Stimulated activated CD4-positive, alpha-beta T cell treated with anti-CD3 and anti-CD28 coated beads, Interleukin-1b, Interleukin-23, amount 100 ng/mL, for 1 hour (primary cell): ENCODE measurements at places on chromosomes 4 and X.

DNA sequence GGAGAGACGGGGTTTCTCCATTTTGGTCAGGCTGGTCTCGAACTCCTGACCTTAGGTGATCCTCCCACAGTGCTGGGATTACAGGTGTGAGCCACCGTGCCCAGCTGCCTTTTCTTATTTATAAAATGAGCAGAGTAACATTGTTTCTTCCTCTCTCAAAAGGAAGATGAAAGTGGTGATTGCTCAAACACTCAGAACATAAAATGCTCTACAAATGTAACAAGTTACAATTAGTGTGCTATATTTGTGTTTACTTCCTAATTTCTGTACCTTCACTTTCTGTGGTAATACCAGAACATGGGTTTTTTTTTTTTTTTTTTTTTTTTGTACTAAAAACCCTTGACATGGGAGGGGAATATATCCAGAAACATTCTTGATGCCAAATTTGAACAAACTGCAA is 197.9 kb downstream of the MGST2 start:
- DNase-seq, result no peak

- no peak for DNase-seq
These were observed 18.5 kb downstream of the ACSL1 start for GRCh38 chr4:184807256-184807655.

DNA sequence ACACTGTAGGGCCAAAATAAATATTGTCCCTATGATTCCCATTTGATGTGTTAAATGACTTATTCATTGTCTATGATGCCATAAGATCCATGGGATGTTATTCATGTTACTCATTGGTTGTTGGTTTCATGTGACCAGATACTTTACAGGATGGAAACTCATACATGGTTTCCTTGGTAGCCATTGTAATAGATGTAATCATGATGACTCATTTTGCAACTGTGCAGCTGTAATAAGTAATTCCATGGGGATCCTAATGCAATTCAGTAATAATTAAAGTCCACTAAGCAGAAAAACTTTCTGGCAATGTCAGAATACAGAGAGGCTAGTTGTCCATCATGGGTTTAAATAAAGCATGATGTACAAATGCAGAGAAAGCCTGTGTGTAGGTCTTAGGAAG is 389.7 kb upstream of the NR3C2 start:
- DNase-seq, result no peak

- DNase-seq, result no peak
These were observed 146.8 kb downstream of the PPP3CA start for GRCh38 chr4:101200561-101200960.

DNA sequence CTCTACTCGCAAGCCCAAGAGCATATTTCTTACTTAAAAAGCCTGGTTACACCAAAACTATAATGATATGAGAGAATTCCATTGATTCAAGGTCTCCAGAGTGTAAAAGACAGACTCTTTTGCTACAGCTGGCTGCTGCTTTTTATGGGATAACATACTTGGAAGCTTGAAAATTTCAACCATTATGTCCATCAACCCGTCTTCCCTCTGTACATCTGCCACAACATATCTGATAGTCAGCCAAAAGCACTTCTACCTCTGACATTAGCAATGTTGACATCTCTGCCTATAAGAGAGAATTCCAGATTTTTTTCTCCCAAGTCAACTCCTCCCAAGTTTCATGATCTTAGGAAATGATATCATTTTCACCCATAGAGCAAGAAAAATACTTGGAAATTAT is 54.4 kb upstream of the IQCM start:
- no peak for DNase-seq

- DNase-seq, result no peak
These were observed 93.0 kb upstream of the MTM1 start for GRCh38 chrX:150475461-150475860.

GRCh38 chr4:76582817-76583087 is 147.7 kb downstream of the SHROOM3 start:
- DNase-seq, result no peak

DNA sequence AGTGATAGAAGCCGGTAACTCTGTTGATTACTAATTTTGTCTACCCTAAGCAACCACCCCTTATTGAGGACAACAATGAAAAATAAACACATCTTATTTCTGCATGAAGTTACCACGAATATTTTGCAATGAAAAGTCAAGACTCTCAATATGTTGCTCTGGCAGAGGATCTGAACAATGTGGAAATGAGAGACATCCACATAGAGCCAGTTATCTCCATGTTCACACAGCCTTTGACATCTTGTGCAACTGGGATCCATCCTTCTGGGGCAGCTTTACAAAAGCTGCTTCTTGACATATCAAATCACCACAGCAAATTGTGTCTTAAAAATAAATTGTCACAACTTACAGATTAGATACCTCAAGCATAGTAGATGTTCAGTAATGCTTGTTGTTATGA is 10.2 kb downstream of the EDNRA start:
- no peak for DNase-seq
